Stimulated activated CD8-positive, alpha-beta memory T cell treated with anti-CD3 and anti-CD28 coated beads, Interleukin-4, amount 100 ng/mL, for 4 hours (primary cell): ENCODE measurements at places on chromosomes 1 and 21.

DNA sequence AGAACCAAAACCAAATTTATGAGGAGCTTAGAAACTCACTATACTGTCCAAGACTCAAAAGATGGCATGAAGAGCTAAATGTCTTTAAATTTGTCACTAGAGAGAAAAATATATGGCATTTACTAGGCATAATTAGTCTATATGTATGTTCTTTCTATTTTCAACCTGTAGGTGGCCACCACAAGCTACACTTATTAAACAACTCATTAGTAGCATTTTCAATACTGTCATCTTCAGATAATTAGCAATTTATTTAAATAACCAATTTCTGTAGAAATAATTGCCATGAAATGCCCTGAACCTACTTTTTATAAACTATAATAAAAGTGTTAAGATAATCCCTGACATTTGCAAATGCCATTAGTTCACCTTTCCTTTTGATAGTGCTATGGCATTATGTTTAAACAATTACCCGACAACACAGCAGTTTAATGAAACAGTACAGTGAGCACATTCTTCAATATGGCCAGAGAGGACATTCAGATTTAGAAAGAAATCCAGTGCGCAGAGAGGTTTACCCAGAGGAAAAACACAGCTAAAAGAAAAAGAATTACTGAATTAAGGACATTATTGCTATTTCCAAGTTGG is 522.5 kb downstream of the PTBP2 start:
- no peak for DNase-seq

DNA sequence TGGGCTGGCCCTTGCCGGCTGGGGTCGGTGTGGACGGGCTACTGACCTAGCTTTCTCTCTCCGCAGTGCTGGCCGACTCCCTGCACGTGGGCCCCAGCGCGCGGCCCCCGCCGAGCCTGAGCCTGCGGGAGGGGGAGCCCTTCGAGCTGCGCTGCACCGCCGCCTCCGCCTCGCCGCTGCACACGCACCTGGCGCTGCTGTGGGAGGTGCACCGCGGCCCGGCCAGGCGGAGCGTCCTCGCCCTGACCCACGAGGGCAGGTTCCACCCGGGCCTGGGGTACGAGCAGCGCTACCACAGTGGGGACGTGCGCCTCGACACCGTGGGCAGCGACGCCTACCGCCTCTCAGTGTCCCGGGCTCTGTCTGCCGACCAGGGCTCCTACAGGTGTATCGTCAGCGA is 34.9 kb downstream of the PTGFRN start:
- DNase-seq: no peak

DNA sequence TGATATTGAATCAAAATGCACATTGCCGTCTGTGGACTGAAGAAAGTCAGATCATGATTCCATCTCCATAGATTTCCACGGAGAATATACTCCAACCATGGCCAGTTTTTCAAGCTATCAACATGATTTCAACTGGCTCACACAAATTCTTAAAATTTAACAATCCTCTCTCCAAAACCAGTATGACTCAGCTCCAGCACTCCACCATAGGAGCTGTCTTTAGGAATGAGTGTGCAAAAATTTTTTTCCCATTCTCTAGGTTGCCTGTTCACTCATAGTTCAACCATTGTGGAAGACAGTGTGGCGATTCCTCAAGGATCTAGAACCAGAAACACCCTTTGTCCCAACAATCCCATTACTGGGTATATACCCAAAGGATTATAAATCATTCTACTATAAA is 40.8 kb downstream of the RGL1 start:
- no peak for DNase-seq

DNA sequence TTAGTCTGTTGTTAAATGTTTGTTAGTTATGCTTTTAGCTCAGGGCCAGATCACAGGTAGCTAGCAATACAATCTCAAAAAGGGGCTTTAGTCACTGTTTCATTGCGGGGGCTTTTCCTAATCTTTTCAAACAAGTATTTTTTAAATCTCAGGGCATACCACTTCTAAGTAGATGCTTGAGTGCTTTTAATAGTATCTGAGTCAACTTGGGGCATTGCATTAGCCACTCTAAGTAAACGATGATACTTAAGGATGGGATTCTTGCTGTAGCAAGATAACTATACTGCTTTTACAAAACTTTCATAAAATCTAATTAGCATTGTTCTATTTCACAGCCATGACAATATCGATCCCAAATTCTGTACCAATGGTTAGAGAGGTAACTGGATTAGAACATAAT is 11.6 kb downstream of the CDC42BPA start:
- no peak for DNase-seq

- no peak for DNase-seq
Observed at GRCh38 chr1:94919241-94920030, 7.5 kb downstream of the CNN3 start.

DNA sequence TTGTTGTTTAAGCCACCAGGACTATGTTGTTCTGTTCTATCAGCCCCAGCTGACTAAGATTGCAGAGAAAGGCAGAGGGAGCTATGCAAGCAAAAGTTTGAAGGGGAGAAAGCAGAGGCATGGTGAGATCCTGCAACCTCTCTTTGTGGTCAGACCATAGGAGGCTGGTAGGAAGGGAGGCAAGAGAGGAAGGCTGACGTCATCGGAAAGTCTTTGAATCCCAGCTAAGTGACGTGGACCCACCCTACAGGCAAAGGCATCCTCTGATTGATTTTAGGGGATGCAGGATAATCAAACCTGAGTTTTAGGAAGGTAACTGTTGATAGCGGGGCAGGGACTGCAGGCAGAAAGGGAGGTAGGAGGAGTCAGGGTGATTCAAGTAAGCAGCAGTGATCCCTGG is 23.3 kb upstream of the TNNI1 start:
- no peak for DNase-seq

DNA sequence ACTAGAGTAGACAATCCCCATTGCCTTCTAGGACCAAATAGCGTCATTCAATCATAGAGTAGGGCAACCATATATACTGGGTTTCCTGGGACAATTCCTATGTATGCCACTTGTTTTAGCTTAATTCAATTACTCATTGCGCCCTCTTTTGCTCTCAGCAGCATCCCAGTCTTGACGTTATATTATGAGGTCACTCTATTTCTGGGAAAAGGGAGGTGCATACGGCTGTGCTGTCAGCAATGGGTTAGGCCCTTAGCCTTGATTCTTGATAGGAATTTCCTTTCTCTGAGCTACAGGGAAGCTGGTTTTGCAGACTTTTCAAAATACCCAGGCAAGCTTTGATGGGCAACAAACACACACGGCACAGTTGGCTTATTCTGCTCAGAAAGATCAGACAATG is 4.4 kb upstream of the KAZN start:
- no peak for DNase-seq

DNA sequence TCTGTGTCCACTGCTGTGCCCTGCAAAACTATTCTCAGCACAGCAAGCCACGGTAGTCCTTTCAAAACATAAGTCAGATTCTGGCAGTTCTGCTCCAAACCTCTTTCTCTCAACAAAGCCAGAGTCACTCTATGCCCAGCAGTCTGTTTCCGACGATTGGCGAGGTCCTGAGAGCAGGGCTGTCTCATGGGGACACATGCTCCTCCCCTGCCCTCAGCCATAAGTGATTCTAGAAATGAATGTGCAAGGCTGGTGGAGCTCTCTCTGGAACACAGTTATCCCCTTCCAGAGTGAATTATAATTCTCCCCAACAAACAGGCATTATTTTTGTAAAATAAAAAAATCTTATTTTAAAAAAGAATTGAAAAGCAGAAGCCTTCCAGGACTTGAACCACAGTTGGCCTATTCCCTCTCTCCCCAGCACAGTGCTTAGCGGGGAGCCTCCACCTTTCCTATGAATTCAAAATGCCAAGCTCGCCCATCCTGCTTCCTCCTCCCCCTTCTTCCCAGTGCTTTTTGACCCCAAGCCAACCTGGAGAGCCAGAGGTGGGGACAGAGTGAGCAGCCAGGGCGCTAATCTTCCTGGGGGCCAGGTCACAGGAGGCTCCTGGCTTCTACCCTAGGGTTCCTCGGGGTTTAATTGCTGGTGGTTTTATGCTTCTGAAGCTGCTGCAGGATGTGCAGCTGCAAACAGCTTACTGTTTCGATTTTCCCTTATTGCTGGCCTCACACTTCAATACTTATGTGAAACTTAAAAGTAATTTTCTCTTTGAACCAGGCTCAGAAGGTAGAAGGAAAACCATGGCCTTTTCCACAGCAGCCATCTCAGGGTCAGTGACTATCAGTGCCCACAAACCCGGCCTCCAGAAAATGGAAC is 41.1 kb downstream of the KCNJ6 start:
- no peak for DNase-seq

DNA sequence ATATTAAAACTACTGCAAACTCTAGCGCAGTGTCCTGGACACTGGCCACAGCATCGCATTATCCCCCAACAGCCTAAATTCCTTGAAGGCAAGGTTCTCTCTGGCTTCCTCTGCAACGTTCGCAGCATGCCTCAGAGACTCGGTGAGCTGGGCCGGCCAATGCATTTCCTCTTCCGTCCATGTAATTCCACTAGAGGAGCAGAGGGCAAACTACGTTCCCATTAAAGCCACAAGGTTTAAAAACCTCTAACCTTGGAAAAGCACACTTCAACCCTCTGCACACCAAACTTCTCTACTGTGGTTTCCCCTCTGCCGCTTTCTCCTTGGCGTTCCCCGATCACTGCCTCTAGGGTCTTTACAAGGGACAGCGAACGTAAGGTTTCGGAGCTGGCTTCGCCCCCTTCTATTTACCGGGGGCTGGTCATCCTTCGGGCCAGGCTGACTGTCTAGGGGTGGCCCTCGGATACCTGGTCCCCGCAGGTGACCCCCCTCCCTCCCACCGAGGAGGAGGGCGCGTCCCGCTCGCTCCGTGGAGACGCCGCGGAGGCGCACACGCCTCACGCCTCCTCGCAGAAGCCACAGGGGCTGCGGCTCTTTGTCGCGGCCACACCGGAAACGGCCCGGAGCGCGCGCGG is 456 bp upstream of the SMYD2 start:
- DNase-seq: no peak

GRCh38 chr1:65021795-65022194 is 55.4 kb upstream of the JAK1 start:
- DNase-seq: no peak

GRCh38 chr21:35382696-35383095 is 333.6 kb upstream of the RUNX1 start:
- no peak for DNase-seq

DNA sequence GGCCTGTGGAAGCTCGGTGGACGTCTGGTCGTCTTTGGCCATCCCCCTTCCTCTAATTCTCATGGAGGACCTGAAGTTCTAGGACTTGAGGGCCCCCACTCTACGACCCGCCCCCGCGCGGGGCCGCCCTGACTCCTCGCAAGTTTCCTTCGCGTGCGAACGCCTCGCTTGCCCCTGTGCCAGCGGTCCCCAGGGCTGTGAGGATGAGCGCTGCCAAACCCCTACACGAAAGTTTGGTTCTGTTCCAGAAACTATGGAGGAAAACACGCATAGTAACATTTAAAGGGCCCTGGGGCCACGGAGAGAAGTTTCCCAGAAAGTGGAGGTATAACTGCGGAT is 304 bp upstream of the GNG12 start:
- no peak for DNase-seq

DNA sequence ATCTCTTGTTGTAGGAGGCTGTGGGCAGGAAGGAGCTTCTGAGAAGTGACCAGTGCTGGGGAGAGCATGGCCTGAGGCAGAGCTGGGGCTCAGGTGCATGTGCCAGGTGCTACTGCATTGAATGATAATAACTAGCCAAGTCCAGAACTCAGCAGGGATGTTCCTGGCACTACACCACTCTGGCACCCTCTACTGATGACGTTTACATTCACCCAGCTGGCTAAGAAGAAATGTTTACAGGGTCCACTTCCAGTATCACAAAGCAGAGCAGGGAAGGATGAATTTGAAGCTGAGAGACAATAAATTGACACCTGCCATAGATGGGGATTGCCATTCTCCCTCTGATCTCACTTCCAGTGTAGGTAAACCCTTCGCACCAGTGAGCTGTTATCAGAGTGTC is 411.8 kb downstream of the SETD4 start:
- DNase-seq: no peak

DNA sequence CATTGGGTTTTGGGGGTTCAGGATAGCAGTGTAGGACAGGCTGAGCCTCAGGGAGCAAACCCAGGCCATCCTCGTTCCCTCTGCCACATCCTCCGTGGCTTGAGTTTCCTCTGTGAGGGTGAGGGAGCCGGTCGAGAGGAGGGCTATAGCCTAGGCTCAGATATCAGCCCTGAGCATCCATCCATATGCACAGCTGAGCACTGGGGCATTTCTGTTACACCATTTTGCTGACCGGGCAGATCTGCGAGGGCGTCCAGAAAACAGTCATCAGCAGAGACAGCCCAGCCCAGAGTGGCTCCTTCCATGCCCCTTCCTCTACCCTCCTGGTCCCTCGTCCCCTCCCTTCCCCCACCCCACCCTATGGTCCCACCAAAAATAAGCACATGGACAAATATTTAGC is 53.5 kb downstream of the PTPRF start:
- no peak for DNase-seq

GRCh38 chr21:33029385-33029921 is 3.7 kb downstream of the OLIG2 start:
- DNase-seq: no peak

GRCh38 chr1:156073110-156073687 is 9.1 kb downstream of the MEX3A start:
- no peak for DNase-seq

- DNase-seq: no peak
Observed at GRCh38 chr1:233639611-233640010, 25.7 kb downstream of the KCNK1 start.

DNA sequence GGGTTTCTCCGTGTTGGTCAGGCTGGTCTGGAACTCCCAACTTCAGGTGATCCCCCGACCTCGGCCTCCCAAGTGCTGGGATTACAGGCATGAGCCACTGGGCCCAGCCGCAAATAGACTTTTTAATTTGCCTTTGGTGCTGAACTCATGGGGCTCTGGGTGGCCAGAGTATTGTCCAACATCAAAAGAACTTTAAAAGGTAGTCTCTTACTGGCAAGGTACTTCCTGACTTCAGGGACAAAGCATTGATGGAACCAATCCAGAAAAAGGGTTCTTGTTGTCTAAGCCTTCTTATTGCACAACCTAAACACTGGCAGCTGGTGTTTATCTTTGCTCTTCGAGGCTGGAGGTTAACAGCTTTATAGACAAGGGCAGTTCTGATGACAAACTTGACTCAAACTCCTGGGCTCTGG is 3.8 kb upstream of the KTI12 start:
- no peak for DNase-seq

DNA sequence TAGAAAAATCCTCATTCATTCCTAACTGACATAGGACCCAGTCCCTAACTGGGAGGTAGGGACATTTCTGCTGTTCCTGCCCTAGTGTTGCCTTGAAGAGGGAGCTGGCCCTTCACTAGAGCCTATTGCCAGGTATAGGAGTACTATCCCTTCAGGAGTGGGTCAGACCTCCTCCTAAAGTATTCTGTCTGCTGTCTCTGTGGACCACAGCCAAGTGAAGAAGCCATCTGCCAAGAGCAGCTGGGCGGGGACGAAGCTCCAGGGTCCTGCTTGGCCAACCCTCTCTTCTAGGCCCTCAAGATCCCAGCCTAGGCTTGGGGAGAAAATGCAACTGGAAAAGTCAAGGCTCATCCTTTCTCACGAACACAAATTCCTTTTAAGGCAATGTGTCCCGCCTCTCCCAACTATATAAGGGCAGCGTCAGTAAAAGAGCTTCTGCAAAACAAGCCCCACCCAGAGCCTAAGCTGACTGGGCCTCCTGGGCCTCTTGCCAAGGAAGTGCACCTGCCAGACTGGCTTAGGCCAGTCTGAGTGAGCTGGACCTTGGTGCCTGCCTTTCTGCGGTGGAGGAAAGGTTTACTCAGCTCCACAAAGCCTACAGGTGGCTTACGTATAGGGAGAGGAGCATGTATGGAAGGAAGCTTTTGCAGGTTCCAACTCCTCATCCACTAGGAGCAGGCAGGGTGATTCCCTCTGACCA is 638 bp upstream of the TUFT1 start:
- no peak for DNase-seq

GRCh38 chr21:41834926-41835663 is 44.0 kb downstream of the PRDM15 start:
- no peak for DNase-seq
